ENCODE measurements at places on chromosomes 7 and 10.

DNA sequence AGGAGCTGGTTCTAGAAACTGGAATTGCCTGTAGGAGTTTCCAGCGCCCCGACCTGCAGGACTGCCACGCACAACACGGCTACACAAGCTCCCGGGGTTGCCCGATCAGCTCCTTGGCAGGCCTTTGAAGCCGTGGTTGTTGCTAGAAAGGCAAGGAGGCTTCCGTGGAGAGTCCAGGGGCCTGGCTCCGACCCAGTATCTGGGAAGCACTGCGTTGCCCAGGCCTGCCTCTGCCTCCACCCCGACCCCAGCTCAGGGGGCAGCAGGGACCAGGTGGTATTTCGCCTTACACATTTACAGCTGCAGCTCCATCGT is 54.4 kb downstream of the PROSER2 start:
- DNase-seq: no peak

GRCh38 chr7:67525588-67525987 is 529.0 kb downstream of the TYW1 start:
- no peak for DNase-seq

DNA sequence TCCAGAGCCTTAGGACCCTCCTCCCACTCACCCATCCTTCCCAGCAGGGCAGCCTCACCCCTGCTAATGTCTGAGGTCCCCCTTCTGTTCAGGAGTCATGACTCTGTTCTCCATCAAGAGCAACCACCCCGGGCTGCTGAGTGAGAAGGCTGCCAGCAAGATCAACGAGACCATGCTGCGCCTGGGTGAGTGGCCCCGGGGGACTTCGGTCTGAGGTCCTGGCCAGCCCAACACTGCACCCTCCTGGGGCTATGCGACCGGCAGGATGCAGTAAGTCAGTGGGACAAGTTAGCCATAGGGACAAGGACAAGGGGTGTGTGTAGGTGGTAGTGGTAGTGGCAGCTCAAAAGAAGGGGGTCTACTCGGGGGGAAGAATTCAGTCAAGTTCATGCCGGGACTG is 16.2 kb upstream of the AHCYL2 start:
- DNase-seq: no peak

GRCh38 chr10:6574664-6575176 is 5.4 kb downstream of the PRKCQ start:
- DNase-seq: no peak

DNA sequence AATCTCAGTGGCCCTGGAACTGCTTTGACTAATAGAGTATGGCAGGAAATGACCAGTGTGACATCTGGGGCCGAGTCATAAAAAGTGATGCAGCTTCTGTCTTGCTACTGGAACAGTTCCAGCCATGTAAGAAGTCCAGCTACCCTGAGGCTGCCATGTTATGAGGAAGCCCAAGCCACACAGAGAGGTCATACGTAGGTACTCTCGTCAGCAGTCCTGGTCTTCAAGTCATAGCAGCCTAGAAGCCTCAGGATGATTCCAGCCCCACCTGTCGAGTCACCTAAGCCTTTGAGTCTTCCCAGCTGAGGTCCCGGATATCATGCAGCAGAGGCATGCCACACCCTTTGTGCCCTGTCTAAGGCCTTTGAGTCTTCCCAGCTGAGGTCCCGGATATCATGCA is 92.1 kb downstream of the PPP1R3C start:
- DNase-seq: no peak

DNA sequence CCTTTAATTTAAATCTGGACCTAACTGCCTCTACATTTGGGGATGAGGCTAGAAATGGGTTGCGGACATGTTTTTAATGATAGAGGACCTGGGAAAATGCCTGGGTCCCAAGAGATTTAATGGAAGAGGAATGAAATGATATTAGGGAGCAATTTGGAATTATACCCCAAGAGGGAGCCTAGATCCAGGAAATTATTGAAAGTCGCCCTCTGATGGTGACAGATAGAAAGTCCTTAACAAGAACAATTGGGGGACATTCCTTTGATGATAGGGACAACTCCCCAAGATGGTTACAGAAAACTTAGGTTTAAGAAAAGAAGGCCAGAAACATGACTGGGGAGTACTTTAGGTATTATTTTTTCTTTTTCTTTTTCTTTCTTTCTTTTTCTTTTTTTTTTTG is 9.5 kb upstream of the TSGA13 start:
- DNase-seq: no peak

DNA sequence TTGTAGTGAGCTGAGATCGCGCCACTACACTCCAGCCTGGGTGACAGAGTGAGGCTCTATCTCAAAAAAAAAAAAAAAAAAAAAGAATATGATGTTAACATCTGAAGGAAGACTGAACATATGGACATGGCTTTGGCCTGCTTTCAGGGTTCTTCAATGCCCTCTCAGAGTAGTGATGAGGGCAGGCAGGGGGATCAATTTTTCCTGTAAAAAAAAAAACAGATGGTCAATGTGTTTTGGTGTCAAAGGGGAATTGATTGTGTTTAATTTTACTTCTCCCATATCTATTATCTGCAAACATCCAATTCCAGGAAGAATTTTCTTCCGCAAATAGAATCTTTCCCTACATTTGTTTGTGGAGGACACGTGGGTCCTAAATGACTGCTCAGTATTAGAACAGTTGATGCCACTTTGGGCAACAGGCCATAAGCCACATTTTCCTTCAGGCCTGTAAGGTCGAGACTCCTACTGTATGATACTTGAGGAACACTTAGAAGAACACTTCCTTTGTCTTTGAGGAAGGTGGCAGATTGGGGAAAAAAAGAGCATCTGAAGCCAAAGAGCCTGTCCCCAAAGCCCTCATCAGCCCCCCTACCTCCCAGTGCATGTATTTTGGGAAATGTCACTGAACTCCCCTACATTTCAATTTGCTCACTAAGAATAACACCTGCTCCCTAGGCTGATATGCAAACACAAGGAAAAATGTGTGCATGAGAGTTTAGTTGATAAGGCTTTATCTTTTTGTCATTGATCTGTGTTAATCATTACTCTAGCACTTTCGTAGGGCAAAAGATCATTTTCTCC is 28.3 kb downstream of the MGAM2 start:
- DNase-seq: no peak

DNA sequence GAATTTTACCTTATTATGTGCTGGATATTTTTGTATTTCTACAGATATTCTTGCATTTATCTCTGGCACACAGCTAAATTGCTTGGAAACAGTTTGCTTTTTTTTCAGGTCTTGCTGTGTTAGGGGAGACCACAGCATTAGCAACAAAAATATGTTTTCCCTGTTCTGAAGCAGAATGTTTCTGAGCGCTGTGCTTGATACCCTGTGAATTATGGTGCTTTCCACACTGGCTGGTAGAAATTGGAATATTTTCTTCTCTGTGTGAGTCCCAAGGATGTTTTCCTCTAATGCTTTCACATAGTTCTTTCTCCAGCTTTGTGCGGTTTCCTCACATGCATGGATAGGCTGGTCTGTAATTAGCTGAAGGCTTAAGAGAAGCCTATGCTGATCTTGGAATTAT is 651.6 kb upstream of the IGFBP3 start:
- no peak for DNase-seq

DNA sequence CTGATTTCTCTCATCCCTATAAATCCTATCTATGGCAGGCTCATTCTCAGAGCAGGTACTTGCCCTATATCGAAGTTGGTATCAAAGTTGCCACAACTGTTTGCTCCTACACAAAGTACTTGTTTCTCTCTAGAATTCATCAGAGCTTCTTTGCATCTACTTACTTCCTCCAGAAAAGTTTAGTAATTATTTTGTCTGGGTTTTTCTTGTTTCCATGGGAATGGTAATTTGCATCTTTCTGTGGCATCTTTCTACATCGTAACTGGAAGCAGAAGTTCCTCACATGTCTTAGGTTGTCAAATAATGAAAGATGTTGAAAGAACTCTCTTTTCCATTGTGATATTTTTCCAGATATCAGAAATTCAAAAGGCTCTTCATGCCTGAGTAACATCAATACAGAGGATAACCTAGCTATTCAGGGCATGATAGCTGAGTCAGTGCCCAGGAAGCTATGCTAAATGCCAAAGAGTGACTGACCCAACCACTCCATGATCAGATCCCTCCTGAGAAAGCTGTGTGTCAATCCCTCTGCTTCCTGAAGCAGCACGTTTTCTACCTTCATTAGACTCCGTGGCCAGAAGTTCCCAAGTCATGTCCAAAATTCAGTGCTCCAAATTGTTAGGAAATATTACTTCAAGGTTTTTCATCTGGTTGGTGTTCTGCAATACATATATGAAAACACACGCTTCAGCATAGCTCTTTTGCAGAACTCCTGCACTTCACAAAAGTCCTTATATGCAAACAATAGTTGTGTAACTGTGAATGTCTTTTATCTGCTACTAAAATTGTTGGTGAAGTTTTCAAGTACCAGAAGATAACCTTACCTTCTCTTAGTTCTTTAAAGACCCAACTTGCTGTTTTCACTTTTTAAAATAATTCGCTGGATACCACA is 216.5 kb downstream of the VTI1A start:
- no peak for DNase-seq

DNA sequence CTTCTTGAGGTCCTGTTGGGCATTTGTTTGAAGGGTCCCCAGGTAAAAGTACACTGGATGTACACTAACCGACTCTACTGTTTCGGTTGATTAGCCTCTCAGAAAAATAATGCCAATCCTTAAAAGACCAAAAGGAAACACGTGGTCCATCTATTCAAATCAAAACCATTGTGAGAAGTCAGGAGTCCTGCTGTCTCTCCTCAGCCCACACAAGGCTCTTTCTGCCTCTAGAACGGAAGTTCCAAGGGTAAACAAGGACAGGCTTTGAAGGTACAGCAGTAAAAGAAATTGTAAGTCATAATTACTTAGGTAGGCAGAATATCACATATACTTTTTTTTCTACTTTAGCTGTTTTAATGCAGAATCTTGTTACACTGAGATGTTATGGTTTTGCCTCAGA is 71.7 kb upstream of the TPK1 start:
- no peak for DNase-seq

- DNase-seq: no peak
Measured at GRCh38 chr10:92052741-92053140, 129.2 kb downstream of the BTAF1 start.

DNA sequence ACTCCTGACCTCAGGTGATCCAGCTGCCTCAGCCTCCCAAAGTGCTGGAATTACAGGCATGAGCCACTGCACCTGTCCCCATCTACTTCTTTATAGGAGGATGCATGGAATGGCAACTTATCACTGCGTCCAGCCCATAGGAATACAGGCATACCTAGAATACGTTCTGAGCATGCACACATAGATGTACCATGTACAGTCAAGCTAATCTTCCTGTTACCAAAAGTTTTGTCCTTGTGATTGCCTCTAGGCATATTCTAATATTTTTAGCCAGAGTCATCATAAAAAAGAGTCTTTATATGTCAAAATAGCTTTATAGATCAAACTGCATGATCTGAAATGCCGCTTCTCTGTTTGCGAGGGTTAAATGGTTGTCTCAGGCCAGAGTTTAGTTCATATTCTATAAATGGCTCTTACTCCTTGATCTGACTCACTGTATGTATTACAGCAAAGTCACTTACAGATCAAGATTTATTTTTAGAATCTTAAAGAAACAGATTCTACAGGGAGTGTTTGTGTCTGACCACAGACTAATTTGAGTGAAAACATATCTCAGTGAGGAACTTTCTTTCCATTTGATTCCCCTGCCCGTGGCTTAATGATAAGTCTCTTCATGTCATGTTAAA is 210.9 kb downstream of the CREB5 start:
- no peak for DNase-seq

GRCh38 chr10:31076610-31076988 is 44.9 kb upstream of the ZNF438 start:
- no peak for DNase-seq

DNA sequence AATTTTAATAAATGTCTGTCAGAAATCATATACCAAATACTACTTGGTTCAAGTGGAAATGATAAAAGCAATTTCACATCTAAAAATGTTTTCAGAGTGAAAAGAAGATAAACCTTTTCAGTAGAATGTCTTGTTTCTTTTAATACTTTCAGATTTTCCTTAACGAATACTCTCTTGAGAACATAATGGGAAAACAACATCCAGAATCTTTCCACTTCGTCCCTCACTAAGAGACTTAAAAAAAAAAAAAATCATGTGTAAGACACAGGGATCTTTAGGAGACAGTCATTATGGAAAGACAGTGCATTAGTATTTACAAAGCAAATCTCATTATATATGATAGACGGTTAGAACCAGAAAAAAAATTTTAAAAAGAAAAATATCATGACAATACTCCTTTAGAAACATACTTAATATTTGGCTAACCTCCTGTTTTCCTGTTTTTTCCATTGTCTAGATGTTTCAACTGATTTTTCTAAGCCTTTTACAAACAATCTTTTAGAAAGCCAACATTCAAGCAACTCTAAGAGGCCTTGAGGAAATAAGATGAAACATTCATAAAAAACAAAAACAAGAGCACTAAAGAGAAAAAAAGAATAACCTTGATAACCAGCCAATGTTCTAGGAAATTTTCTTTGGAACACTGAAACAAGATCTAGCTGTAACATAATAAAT is 339.9 kb upstream of the LRRN3 start:
- DNase-seq: no peak

- DNase-seq: no peak
Measured at GRCh38 chr10:62056219-62056618, 154.7 kb downstream of the ARID5B start.

GRCh38 chr7:22219739-22220493 is 137.0 kb downstream of the RAPGEF5 start:
- no peak for DNase-seq

GRCh38 chr7:18200855-18201254 is 173.2 kb upstream of the PRPS1L1 start:
- DNase-seq: no peak

DNA sequence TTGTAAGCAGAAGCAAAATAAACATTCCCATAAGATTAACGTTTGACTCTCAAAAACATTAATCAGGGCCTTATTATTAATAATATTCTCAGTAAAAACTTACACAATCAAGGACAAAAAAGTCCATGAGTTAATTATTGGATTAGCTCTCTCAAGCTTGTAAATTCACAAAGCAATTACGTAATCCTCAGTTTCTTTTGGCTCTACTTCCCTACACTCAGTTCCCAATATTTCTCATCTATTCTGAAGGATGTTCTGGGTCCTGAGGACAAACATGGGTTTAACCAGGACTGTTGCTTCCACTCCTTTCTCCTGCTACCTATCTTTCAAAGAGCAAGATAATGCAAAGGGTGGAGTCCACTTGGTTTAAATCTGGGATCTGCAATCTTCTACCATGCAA is 15.1 kb downstream of the FBXL13 start:
- DNase-seq: no peak

- no peak for DNase-seq
Measured at GRCh38 chr10:74738985-74739567, 87.3 kb upstream of the KAT6B start.
